Upper lobe of left lung (tissue), 6 donors: ENCODE measurements at places on chromosomes 11 and 22.

DNA sequence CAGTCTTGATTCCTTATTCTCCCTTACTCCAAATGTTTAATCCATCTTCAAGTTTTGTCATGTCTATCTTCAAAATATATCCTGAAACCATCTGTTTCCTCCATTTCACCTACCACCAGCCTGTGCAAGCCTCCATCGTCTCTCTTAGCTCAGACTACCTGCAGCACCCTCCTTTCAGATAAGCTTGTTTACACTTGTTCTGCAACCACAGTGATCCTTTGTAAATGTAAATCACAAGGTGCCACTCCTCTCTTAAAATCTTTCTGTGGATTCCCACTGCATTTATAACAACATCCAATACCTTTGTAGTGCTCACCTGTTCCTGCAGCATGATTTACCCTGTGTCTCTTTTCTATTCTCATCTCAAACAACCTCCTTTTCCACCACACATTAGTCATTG, 31.8 kb upstream of the GPR83 start:
- DNase-seq, result no peak

DNA sequence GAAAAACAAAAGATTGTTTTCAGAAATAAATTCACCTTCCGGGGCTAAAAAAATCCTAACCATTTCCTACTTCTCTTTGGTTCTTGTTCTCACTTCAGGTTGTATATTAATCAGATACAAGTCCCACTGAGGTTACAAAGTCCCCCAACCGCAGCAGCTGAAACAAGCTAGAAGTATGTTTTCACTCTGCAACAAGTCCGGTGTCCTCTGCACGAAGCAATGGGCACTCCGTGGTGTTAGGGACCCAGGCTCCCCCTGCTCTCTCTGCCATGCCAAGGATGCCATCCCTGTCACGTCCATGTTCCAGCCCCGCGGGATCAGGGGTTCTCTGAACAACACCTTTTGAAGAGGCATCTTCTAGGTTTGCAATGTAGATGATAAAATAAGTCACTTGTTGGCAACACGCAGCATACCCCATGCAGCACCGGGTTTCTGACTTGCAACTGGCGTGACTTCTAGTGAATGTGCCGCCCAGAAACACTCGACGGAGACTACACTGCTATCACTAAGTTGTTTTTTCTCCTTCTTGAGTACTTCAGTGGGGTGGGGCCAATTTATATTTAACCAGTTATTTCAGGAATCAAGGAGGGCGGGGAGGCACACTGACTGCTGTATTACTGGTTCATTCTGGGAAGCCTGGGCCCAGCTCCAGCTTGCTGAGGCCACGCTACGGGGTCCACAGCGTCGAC, 25.4 kb upstream of the GSTP1 start:
- DNase-seq, result no peak

DNA sequence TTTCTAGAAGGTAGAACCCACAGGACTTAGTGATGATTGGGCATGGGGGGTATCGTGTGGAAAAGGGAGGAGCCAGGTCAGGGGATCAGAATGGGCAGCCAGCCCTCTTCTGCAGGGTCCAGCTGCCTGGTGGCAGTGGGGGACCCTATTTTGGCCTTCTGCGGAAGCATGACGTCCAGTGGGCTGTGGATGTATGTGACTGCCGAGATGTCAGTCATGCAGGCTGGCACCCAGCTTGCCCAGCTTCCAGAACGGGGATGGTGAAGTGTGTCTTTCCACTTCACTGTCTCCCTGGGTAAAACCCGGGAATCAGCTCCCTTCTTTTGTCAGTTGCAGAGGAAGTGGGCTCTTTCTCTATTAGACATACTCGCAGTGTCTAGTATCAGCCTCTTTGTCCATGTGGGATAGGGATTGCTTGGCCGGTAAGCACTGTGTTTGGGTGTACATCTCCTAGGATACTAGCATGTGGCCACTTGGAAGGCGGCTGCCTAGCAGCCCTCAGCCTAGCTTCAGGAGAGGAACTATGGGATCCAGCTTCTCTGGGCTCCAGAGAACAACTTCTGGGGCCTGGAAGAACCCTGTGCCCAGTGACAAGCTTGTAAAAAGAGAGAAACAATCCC, 51.4 kb downstream of the GRIK4 start:
- no peak for DNase-seq

DNA sequence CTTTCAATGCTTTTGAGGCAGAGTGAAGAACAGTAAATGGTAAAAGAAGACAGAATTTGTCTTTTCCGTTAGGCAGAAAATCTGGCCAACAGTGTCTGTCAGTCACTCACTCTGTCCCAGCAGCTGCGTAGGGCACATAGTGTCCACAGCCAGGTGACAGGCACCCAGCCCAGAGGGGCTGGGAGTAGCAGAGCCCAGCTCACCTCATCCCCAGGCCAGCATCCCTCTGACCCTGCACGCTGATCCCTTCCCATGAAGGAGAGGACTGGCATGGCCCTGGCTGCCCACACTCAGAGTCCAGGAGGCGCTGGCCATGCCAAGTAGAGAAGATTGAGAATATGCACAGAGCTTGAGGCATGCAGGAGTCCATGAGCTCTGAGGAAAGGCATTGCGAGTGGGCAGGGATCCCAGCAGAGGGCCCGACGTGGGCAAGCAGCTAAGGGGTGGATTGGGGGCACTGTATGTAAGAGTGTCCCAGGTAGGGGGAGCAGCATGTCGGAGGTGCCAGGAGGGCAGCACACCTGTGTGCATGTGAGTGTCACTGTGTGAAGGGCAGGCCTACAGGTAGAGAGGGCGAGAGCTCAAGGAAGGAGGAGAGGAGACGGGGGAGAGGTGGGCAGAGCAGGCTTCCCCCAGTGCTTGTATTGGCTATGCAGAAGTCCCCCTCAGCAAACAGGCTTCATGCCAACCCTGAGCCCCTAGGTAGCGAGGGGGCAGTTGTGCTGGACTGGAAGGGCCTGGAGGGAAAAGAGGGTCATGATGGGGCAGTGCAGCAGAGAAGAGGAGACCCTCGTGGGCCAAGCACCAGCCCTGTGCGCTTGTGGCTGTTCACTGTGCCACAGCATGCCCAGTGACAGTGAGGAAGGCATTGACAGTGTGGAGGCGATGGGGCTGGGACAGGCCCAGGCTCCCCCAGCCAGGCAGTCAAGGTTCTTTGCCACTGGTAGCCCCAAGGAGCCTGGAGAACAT, 133.8 kb downstream of the OSBP2 start:
- no peak for DNase-seq

DNA sequence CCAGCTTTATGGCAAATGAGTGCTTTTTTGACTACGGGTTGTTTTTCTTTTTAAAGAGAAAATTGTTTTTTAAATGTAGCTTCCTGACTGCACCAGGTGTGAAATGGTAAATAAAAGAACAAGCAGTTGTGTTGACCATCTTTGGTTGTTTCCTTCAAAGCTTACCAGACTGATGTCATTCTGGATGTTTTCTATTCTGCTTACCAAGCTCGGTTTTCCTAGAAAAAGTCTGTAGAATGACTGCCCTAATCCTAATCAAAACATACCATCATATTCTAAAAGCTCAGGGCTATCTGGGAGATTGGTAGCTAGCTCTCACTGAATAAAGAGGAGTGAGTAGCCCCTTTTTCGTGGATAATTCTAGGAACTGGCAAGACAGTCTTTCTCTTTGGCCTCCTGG, 77.7 kb downstream of the GAB2 start:
- DNase-seq, result no peak

- DNase-seq, result no peak
Measured at GRCh38 chr22:46593996-46594946, 25.9 kb upstream of the GRAMD4 start.

- peak; percentile 88 for DNase-seq
Measured at GRCh38 chr11:2825889-2826678, 59.5 kb downstream of the CDKN1C start.
